ENCODE measurements at places on chromosomes 5 and 9.

DNA sequence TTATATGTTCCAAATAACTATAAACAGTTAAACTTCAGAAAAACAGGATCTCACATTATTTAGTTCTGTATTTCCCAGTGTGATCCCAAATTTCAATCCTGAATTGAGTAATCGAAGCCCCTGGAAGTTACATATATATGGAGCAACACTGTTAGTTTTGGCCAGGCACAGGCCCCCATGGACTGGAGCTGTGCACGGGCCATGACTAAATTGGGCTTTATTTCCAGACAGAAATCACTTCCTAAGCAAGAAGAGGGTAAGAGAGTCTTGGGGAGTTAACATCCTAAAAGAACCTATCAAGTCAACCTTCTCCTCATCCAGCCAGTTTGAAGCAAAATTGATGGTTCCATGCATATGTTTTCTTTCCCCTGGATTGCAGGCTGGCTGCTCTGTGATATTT, 393.0 kb downstream of the TMEM167A start:
- DNase-seq = no peak

GRCh38 chr5:58406394-58406793, 53.5 kb downstream of the PLK2 start:
- no peak for DNase-seq

- DNase-seq = no peak
Observed at GRCh38 chr9:134525841-134526583, 115.6 kb upstream of the COL5A1 start.

GRCh38 chr5:136679233-136679632, 313.9 kb upstream of the TRPC7 start:
- DNase-seq = no peak

DNA sequence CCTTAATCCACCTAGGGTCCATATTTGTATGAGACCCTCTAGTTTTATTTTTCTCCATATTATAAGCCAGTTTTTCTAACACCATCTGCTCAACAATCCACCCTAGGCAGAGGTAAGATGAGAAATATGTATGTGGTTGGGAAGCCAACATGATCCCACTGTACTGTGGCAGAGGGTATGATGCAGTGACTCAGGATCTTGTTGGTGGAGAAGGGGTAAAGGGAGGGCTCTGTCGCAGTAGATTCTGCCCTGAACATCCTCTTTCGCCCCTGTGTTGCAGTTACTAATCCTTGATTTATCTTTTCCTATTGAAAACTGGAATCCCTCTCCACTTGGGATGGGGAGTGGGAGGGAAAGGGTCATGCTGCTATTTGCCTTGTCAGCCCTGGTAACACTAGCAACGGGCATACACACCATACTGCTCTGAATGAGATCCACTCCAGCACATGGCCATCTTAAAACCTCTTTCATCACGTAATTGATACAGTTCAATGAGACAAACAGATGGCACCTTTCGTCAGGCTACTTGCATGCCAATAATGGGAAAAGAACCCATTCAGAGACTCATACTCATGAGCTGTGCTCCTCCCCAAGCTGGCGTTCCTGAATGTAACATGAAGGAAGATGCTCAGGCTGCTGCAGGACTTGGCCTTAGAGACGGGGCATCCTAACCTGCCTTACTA, 63.0 kb downstream of the ADAMTS12 start:
- DNase-seq = no peak

DNA sequence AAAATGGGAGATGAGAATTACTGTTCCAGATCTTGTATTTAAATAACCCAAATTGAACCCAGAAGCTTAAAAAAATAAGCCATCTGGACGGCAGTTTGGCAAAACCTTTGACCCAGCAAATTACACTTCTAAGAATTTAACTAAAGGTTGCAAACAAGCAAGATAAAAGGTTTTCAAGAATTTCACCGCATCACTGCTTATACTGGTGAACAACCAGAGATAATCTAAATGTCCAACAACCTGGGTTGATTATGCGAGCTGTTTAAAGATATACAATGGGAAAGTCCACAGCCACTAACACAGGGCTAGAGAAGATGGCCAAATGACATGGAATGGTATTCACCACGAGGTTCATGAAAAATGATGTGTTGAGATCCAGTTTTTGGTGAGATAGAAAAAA, 149.3 kb downstream of the GNAQ start:
- no peak for DNase-seq

DNA sequence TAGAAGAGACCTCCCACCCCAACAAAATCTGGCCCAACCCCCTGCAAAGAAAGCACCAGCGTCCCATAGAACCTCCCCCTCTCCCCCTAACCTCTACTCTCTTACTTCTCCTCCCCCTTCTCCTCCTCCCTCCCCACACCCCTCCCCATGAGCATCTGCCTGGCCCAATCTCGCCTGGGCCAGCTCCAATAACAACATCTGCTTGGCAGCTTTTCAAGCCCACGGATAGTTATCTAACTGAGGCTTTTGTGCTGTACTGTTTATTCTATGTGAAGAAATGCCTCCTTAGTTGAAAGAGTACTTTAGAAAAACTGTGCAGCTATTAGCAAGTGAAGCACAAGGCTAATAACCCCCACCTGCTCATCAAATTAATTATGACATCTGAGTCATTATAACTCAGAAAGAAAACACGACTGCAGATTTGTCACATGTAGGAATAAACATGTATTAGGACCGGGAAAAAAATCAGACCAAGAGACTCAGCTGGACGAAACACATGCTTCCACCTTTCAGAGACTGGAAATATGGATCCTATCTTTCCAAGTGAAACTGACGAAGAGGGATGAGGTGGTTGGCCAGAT, 42.8 kb downstream of the NFIB start:
- DNase-seq = no peak

Measured in immature natural killer cell (primary cell).